Mesendoderm (in vitro differentiated cells): ENCODE measurements at places on chromosomes 4 and X.

GRCh38 chrX:68881911-68882310 lies 53.1 kb downstream of the EFNB1 start:
- no peak for DNase-seq

DNA sequence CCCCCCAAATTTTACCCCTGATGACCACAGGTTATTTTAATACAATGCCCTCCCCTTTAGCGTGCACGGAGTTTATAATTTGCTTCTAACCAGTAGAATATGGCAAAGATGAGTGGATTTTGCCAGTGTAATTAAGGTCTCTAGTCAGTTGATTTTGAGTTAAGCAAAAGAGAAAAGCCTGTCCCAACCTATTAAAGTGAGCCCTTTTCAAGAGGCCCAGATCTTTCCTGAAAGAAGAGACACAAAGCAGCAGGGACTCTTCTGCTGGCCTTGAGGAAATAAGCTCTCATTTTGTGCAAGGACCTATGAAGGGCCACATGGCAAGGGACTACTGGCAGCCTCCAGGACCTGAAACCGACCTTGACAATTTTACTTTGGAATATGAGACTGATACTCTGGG lies 61.9 kb upstream of the GABRG1 start:
- DNase-seq = no peak

DNA sequence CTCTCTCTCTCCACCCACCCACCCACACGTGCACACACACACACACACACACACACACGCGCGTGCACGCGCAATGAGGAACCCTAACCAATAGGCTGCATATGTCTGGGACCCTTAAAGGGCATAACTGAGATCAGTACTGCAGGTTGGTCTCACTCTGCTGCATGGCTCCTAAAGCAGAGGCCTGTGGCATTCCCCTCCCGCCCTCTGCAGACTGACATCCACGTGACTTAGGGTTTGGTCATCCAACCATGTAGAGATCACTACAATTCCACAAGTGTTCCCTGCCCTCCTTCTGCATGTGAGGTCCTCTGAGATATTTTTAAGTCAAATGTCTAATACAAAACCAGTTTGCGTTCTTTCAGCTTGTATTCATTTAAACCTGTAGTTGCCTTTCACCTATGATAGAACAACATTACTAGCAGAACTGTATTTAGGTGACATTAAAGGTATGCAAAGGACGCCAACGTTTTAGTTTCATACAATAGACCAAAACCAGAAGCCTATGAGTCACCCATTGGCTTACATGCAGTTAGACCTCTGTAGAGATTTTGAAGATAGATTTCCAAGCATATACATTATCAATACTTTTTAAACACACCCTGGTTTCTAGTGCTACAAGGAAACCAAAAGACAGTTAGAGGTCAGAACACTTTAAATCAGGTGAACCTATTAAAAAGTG lies 10.1 kb downstream of the XAGE5 start:
- DNase-seq = no peak

- peak; percentile 35 for DNase-seq
Measured at GRCh38 chr4:186844059-186844681, 120.5 kb upstream of the FAT1 start.

DNA sequence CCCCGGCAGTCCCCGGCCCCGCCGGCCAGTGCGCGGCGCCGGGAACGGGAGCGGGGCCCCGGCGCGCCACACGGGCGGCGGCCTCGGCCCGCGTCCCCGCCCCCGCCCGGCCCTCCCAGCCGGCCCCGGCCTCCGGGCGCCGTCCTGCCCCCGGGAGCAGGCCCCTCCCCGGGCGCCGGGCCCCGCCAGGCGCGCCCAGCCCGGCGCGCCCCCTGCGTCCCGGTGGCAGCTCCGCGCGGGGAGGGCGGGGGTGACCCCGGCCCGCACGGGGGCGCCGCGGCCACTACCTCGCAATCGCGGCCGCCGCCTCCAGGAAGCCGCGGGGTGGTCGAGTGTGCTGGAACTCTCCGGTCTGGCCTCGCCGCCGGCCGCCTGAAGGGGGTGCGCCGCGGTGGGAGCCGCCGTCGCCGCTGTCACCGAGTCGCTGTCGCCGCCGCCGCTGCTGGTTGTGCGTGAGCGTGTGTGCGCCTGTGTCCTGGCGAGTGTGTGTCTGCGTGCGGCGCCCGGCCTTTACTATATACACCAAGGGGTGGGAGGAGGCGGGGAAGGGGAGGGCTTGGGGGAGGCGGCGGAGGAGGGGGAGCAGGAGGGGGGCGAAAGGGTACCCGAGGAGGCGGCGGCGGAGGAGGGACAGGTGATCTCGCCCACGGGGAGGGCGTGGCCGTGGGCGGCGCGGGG lies at the start of gene RAI2:
Gene RAI2, minus strand, starts transcription at position 488 of the 678 bp plus-strand sequence. CDS start 59,288 bp downstream, outside the sequence.
- DNase-seq = peak; percentile 27

- no peak for DNase-seq
Measured at GRCh38 chrX:23548164-23548563, 119.1 kb upstream of the PRDX4 start.

GRCh38 chr4:121270389-121270788 lies 106.3 kb upstream of the TNIP3 start:
- DNase-seq = no peak
